Activated CD8-positive, alpha-beta T cell treated with anti-CD3 and anti-CD28 coated beads, Interleukin-2, amount 10 ng/mL, durations not matched to agents 7 days and 5 days (primary cell): ENCODE measurements at places on chromosomes 6 and 20. TPM values are rescaled to one million over a fixed set of nuclear protein-coding genes. Genes with fewer than 3 reads are reported as not detected.

FOXS1 gene
- total RNA-seq = not detected

ADGRF5 gene
- not detected for total RNA-seq

LINC00237 gene
- not detected for total RNA-seq

PRSS35 gene
- not detected for total RNA-seq

SYCP2L gene
- 0.13 TPM for total RNA-seq

CSNK2B gene
- total RNA-seq = 233 TPM

NR2E1 gene
- not detected for total RNA-seq

GRCh38 chr6:36032261-36032660 lies 4.7 kb downstream of the MAPK14 start:
- DNase-seq = no peak

GRCh38 chr20:25148181-25148981 lies 47.1 kb upstream of the ENTPD6 start:
- peak; percentile 52 for DNase-seq

DNA sequence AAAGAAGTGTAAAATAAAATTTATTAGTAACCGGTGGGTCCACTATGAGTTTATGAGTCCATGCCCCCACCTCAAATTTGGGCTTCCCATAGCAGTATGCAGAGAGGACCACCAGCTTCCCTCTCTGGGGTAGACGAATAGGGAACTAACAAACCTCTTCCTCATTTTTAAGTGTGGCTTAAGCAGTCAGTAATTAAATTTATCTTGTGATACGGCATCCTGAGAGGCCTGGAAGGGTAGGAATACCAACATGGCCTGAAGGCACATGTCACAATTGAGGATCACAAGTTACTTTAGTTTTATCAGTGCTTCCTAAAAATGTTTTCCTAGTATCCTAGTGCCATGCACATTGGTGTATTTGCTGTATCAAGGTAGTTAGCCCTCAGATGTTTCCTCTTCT lies 239.9 kb downstream of the HIVEP2 start:
- no peak for DNase-seq

GRCh38 chr6:91490671-91491301 lies 903.9 kb upstream of the MAP3K7 start:
- no peak for DNase-seq

DNA sequence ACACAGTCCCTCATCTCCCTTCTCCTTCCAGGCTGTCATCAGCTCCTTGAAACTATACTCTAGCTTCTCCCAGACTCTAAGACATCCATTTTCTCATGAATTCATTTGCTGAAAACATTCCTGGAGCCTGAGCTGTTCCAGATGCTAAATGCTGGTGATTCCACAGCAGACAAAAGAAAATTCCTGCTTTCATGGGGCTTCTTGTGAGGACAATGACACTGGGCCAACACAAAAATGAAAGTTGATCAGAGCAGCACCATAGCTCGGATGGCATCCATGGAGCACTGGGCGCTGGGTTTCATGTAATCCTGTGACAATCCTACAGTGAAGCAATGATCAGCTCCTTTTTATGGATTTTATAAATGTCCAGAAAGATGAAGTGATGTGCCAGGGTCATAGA lies 47.4 kb upstream of the STX16 start:
- DNase-seq = no peak

- peak; percentile 39 for DNase-seq
These were observed 90.4 kb downstream of the CARMIL1 start for GRCh38 chr6:25369433-25370177.

GRCh38 chr20:57620999-57621398 lies 773 bp upstream of the ZBP1 start:
- peak; percentile 45 for DNase-seq

GRCh38 chr6:43950731-43951062 lies 176.6 kb downstream of the MRPL14 start:
- no peak for DNase-seq

- no peak for DNase-seq
These were observed 132.1 kb upstream of the ADGRB3 start for GRCh38 chr6:68502946-68503345.

DNA sequence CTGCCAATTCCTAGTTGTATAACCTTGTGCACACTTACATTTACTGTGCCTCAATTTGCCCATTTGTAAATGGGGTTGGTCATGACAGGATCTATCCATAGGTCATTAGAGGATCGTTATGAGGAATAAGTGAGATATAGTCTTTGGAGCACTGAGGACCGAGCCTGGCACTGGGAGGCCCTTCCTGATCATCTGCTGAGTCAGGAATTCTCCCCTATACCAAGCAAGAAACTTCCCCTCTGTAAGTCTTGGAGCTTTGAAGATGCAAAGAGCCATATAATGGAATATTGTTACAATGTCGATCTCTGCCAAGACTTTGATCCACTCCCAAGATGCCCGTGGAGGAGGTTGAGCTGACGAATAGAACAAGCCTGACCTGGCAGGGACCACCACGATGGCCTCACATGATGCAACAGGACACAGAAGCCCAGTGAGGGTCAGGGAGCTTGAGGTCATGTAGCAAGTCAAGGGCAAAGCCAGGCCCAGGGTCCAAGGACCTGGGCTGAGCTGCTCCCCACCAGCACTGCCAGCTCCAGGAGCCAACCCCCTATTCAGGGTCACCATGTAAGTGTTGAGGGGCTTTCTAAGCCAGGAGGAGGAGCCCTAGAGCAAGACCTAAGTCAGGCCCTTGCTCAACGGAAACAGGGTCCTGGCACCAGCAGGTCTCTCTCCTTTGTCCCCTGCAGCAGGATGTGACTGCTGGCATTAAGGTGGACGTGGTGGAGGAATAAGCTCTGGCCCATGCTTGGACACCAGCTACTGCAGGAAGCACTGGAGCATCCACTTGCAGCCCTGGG lies 16.7 kb downstream of the PDRG1 start:
- no peak for DNase-seq
